Regular cardiac myocyte (primary cell): ENCODE measurements at places on chromosomes 1 and 21. TPM values are rescaled to one million over a fixed set of nuclear protein-coding genes. Genes with fewer than 3 reads are reported as not detected.

Gene VCAM1
- 0.58 and 5.4 TPM in 2 replicates for total RNA-seq

Gene KCNK1
- total RNA-seq = 0.38 and 0.56 TPM in 2 replicates

Gene PAQR7
- 9.8 and 13.2 TPM in 2 replicates for total RNA-seq

Gene GCSAML
- total RNA-seq = not detected in 2 replicates

Gene SLC5A3
- 45.6 and 77.0 TPM in 2 replicates for total RNA-seq
